ENCODE measurements at places on chromosomes 7 and 10.
A peak's percentile ranks its signal among the peaks of the same experiment; 100 is the strongest.

- DNase-seq = peak; percentile 82
Measured at GRCh38 chr7:26293569-26294308, 2.1 kb downstream of the SNX10 start.

- no peak for DNase-seq
Measured at GRCh38 chr10:6178581-6178980, 24.2 kb upstream of the PFKFB3 start.

GRCh38 chr10:70267161-70267933 lies 16.5 kb downstream of the NPFFR1 start:
- no peak for DNase-seq

DNA sequence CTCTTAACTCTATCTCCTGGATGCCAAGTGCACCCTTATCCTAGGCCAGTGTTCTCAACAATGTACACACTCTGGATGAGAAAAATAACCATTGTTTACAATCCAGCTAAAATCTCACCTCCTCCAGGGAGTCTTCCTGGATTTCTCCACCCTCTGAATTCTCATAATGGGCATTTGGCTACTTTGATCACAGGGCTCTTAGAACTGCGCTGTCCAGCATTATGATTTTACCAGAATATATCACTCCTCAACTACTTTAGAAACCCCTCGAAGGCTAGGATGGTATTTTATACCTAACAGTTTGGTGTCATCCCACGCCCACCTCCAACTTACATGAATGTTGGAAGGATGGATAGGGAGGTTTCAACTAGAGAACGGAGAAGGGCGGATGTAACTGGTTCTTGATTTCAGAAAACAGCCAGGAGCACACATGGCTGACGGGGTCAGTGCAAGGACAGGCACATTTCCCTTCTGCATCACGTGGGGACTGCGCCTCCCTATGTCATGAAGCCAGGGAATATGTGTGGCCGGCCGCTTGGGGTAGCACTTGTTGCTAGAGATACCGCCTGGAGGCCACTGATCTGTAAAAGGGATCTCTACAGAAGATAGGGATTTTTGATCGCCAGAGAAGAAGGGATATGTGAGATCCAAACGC lies 1.2 kb upstream of the ATP6V0E2 start:
- DNase-seq = peak; percentile 48

DNA sequence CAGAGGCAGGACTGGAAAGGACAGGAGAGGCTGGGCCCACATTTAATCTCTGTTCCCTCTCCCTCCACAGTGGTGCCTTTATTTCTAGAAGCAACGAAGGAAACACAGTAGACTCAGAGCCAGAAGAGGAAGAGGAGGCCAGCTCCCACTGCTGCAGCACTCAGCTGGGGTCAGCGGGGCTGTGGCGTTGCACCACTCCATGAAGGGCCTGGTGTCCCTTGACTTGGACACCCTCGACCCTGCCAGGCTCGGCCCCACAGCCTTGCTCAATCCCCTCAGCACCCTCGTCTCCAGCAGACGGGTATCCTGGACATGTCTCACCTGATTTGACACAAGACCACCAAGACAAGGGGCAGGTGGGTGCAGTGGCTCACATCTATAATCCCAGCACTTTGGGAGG lies 38.8 kb downstream of the PRKAG2 start:
- DNase-seq = peak; percentile 19

- DNase-seq = peak; percentile 72
Measured at GRCh38 chr10:128064970-128065580, 61.1 kb downstream of the MKI67 start.

DNA sequence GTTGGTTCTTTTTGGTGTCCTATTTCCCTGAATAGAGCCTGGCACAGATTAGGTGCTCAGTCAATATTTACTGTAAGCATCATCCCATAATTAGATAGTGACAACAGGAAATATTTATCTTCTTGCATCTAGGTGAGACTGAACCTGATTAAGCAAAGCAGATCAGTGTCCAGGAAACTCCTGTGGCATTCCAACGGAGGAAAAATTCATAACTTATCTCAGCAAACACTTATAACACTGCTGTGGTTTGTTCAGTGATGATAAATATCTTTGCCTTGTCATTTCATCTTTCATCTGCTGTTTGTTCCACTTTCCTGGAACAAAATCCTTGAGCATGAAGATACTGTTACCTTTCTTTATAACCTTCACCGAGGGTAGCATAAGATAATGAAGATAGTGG lies 1160.3 kb upstream of the AUTS2 start:
- DNase-seq = no peak

DNA sequence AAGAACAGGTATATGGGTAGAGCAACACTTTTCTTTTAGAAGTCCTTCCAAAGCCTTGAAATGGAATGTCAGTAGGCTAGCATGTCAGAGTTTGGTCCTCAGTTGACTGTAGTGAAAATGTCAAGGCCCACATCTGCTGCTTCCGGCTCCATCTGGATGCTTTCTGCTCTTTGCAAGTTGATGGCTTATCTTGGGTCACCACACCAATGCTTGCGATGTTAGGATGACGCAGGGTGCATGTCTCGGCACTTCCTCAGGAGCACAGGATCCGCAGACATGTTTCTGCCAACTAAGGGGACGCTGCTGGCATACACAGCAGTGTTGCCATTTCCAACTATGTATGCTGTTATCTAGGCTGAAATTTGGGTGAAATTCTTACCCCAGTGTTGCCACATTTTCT lies 14.0 kb upstream of the HBP1 start:
- DNase-seq = no peak

GRCh38 chr10:4270116-4270515 lies 485.1 kb upstream of the KLF6 start:
- DNase-seq = no peak

DNA sequence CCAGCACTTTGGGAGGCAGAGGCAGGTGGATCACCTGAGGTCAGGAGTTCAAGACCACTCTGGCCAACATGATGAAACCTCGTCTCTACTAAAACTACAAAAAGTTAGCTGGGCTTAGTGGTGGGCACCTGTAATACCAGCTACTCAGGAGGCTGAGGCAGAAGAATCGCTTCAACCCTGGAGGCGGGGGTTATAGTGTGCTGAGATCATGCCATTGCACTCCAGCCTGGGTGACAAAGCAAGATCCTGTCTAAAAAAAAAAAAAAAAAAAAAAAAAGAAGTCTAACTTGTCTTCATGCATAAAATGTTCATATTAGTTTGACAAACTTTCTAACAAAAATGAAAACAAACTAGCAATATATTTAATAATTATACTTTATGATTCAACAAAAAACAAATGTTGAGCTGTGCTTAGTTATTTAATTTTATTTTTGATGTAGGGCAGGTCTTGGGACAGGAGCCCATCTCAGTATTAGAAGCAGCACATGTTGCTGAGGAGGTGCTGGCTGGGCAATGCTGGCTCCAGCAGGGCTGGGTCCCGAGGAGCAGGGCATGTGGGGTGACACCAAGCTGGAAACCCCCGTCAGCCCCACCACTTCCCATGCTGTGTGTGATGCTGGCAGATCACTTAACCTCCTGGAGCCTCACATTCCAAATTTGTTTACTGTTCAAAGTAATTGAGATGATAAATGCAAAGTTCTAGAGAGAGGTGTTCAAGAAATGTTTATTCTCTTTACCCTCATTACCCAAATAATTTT lies 335.3 kb upstream of the KLF6 start:
- DNase-seq = no peak

DNA sequence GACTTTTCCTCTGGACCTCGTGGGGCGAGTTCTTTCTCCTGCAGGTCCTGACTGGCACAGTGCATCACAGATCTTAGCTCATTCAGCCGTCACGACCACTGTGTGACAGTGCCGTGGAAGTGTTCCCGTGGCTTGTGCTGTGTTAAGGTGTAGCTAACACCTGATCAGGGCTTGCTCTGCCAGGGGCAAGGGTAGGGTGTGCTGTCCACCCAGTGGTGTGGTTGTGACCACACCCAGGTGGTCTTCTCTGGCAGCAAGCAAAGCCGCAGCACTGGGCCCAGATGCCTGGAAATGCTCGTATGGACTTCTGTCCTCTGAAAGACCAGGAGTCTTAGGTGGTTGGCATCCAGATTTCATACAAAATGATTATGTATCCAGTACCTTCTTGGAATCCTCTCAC lies 86.2 kb downstream of the GLRX3 start:
- no peak for DNase-seq

- DNase-seq = peak; percentile 28
Measured at GRCh38 chr10:5442065-5442989, 30.0 kb downstream of the NET1 start.

GRCh38 chr10:47078393-47079203 lies 167.4 kb downstream of the PTPN20 start:
- no peak for DNase-seq

- DNase-seq = no peak
Measured at GRCh38 chr7:81618396-81619014, 151.3 kb downstream of the HGF start.

GRCh38 chr10:51063166-51063565 lies 11.1 kb upstream of the PRKG1 start:
- no peak for DNase-seq

DNA sequence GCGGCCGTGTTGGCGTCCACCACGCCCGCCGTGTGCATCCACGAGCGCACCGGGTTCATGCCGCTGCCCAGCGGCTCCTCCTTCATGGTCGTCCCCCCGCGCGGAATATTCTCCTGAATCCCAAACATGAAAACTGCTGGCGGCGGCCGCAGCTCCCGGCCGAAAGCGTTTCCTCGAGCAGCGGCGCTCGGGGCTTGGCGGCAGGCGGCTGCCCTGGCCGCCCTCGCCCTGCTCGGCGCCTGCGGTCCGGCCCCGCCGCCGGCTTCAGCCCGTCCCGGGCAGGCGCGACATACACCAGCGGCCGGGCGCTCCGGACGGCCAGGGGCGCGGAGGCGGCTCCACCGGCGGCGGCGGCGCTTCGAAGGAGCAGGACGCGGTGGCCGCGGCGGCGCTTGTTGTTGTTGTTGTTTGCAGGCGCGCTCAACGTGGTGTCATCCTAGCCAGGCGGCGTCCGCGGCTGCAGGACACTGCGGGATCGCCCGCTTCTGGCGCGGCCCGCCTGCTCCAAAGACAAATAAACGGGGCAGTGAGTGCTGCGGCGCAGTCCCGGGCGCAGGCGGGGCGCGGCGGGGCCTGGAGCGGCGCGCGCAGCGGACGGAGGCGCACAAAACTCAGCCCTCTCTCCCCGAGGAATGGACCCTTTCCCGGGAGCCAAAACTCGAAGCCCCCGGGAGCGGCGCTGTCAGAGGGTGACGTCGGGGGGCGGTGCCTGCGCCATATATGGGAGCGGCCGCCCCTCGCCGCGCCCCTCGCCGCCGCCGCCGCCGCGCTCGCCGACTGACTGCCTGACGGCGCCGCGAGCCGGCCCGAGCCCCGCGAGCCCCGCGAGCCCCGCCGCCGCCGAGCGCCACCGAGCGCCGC lies at the start of gene EBF3:
Gene EBF3, minus strand, starts transcription at position 634 of the 861 bp plus-strand sequence. Its CDS starts 506 bp downstream, at position 128.
- DNase-seq = peak; percentile 54

GRCh38 chr7:130493275-130493873 lies 1.5 kb downstream of the MEST start:
- no peak for DNase-seq

DNA sequence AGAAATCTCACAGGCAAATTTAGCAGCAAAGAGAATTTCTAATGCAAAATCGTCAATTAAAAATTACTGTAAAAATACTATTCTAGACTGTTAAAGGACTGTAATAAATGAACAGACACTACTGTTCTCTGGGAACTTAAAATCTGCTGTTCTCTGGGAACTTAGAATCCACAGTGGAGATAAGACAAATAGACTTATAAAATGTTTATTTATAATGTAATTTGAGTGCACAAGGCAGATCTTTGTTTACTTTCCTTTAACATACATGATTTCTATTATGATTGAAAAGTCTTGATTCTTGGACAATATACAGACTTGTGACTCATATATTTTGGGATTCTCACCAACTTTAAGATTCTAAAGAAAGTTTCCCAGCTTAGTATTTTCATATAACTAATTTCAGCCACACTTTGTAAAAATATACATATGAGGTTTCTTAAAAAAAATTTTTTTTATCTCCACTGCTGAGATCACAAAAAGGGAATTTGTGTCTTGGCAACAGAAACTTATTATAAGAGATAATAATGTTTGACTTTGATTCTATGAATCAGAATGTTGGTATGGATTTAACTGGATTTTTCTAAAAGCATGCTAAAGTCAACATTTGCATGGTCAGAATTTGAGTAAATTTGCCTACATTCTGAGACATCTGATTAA lies 166.3 kb upstream of the RHOBTB1 start:
- no peak for DNase-seq

DNA sequence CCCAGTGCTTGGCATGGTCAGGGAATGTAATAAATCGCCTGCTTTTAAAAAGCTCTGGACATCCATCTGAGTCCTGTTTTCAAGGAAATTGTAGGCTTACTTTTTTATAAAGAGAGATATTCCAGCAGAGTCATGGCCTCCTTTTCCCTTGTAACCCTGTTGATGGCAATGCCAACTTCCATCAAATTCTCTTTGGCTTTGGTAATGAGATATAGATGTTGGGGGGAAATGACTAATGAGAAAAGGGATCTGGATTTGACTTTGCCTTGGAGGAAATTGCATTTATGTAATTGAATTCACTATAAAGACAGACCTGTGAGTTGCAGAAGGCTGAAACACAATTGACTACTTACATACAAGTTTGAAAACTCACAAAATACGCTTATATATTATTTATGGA lies 347.5 kb downstream of the GPR158 start:
- no peak for DNase-seq

Measured in GF-D8 (cell line).